Amniotic stem cell (primary cell): ENCODE measurements at places on chromosomes 1 and 21.

GRCh38 chr1:100353988-100354387 is 1.7 kb downstream of the CDC14A start:
- DNase-seq: no peak

GRCh38 chr1:53321366-53321765 is 6.5 kb downstream of the LRP8 start:
- no peak for DNase-seq

DNA sequence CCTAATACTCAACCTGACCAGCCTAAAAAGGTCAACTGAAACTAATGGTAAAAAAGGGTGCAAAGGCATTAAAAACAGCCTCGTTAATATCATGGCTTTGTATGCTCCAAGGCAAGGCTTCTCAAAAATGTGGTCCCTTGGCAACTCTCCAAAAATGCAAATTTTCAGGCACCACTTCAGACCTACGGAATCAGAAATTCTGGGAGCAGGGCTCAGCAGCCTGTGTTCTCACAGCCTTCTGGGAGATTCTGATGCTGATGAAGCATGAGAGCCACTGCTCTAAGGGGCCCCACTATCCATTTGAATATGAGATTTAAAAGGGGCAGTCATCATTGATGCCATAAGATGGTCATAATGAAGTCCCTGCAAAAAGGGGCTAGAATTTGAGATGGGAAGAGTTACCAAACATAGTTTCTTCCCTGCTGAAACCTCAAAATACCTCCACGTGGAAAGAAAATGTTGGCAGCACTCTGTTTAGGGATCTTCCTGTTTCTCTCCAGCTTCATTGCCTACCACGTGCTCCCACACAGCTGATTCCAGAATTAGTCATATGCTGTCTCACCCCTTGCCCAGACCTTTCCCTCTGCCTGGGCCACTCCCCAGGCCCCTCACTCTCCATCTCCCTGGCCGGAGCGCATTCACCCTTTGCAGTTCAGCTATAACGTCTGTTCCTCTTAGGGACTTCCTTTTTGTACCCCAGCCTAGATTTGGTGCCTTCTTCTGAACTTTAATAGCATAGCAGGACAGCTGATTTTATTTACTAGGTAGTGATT is 46.7 kb downstream of the PHC2 start:
- no peak for DNase-seq

- no peak for DNase-seq
Observed at GRCh38 chr1:24725209-24725651, 20.0 kb upstream of the CLIC4 start.

- no peak for DNase-seq
Observed at GRCh38 chr1:6180707-6181311, 688 bp upstream of the CHD5 start.

GRCh38 chr1:32105338-32105737 is 2.5 kb upstream of the KPNA6 start:
- DNase-seq: no peak

- no peak for DNase-seq
Observed at GRCh38 chr21:45299864-45300785, 12.4 kb upstream of the POFUT2 start.

- DNase-seq: no peak
Observed at GRCh38 chr1:153430561-153430960, 14.2 kb downstream of the S100A7A start.

- no peak for DNase-seq
Observed at GRCh38 chr1:104353580-104353979, 603.9 kb downstream of the AMY1C start.

- no peak for DNase-seq
Observed at GRCh38 chr1:221415651-221416050, 326.2 kb downstream of the DUSP10 start.

- no peak for DNase-seq
Observed at GRCh38 chr21:42732033-42732410, 78.6 kb downstream of the PDE9A start.

DNA sequence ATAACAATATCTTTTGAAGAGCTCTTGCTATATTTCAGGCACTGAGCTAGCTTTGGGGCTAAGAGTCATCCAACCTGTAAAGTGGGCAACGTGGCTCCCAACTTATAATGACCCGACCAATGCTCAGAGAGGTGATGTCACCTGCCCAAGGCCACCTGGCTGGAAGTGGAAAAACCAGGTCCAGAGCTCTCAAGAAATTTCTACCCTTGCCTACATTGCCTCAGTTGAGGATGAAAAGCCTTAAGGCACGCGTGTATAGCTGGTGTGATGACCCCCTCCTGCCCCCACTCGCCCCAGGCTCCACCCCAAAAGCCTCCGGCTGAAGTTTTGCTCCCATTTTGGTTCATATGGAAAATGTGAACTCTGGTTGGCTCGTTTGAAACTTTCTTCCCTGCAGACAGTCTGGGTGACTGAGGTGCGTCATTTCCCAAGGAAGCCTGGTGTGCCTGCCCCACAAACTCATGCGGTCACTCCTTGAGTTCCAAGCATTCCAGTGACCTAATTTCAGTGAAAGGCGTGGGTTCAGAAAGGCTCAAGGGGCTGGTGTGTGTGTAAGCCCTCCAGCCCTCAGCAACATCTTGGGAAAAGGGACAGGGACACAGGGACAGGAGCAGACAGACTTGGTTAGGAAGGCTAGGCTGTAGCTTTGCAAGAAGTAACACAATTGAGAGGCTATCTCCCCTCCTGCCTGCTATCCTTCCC is 20.5 kb downstream of the HTR1D start:
- DNase-seq: peak; percentile 78

- no peak for DNase-seq
Observed at GRCh38 chr1:84165601-84166000, 21.5 kb downstream of the PRKACB start.

DNA sequence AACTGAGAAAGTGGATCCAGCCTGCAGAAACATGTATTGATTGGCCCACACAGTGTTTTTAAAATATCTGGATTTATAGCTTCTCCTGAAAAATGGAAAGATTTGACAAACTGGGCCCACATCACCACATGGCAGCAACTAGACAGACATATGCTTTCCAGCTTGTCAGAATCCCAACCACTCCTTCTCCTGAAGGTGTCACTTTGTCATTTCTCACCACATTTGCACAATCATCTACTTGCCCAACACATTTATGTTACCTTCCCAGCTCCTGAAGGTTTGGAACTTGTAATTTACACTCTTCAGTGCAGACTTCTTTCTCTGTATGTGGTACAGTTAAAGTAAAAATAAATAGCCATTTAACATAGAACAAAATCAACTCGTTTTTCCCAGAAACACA is 126.1 kb upstream of the KIAA1614 start:
- DNase-seq: no peak

- no peak for DNase-seq
Observed at GRCh38 chr21:42809577-42810475, 69.5 kb downstream of the WDR4 start.

DNA sequence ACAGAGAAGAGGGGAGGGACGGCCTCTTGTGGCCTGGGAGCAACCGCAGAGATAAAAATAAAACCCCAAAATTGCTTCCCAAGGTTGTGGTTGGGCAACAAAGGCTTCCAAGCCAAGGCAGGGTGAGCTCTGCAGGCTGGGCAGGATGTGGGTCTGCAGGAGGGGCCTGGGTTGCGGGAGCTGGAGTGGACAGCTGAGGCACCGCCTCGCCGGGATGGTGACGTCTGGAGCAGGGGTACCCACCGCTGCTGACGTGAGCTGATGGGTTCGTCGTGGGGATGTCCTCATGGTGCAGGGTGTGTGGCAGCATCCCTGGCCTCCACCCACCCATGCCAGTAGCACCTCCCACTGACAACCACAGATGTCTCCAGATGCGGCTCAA is 3.7 kb downstream of the AURKAIP1 start:
- no peak for DNase-seq

- no peak for DNase-seq
Observed at GRCh38 chr1:239795304-239795703, 296.4 kb upstream of the FMN2 start.

DNA sequence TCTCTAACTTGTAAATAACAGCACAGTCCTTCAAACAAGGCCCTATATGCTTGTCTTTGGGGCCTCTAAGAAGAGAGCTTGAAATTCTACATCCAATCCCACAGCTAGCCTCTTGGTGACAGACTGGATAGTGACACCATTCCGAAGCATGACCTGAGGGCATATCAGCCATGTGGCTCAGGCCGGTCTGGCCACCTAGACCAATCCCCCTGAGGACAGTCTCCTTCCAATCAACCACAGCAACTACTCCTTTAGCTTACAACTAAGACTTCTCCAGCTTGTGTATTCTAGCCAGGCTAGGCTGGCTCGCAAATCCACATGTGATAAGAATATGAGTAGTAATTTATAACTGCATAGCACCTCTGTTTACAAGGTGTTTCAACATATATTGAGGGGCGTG is 14.0 kb downstream of the BCAR3 start:
- DNase-seq: no peak

DNA sequence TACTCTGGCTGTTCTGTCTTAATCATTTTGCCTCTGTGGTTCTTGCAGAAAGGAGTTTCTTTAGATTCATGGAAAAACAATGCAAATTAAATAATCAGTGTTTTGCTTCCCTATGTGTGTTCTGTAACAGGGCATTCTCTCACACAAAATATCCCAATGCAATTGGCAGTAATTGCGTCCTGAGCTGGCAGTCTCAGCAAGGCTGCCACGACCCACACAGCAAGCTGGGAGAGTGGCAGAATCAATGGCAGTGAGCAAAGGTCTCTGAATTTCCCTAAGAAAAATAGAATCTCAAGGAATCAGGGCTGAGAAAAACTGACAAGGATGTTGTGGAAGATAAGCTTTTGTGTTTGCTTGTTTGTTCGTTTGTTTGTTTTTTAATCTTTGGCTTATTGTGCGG is 198.1 kb upstream of the ST6GALNAC5 start:
- DNase-seq: no peak

GRCh38 chr1:197441999-197442414 is 174.0 kb downstream of the CRB1 start:
- DNase-seq: no peak

DNA sequence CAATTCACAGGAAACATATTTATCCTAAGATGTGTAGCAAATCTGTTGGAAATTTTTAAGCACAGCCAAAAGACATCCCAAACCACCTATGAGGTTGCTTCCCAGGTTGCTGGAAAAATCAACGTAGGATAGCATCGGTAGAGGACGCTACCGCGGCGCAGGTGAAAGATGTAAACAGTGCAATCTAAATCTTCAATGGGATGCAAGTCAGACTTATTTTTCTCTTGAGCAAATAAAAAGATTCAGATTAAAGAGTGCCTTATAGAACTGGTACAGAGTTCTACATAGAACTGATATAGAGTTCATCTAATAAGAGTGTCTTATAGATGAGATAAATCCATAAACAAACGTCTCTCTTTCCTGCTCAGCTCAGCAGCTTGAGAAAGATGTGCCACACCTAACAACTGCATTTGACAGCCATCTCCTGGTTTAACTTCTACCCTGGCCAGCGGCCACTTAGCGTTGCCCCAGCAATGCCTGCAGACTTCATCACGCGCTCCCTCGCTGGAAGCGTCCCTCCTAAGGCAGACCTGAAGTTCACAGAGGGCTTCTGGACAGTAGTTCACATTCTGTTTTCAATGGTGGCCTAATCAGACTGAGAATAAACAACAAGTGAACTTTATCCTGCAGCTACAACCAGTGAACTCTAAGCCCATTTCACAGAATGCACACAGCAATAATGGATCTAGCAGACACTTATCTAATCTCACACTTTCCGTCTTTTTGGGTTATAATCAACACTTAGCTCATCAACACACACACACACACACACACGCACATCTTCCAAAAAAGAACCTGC is 164.5 kb downstream of the TOMM20 start:
- no peak for DNase-seq

DNA sequence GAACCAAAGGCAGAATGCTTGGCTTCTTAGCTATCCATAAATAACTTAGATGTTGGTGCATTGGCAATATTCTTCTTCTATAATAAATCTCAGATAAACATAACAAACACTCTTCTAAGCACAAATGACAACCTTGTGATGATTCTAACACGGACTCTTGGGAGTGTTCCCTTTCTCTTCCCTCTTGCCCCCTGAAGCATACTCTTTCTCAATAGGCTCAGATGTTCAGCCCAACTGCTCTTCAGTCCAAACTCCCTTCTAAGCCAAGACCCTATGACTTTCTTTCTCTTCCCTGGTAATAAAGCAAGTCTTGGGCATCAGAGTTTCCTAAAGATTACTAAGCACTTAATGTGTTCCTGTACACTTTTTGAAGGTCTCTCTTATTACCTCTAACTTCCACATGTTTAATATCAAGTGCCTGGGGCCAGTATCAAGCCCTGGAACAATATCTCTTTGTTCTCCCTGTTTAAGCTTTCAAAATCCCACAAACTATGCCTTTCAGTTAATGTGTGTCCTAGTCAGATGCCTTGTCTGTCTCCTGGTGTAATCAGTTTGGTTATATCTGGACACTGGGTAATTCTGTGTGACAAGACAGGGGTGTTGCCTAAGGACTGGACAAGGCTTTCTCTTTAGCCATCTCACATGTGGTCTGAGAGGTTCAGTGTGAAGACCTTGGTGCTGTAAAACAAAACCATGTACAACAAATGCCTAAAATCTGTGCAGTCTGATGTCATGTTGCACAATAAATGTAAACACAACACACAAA is 92.9 kb upstream of the IVNS1ABP start:
- DNase-seq: no peak

DNA sequence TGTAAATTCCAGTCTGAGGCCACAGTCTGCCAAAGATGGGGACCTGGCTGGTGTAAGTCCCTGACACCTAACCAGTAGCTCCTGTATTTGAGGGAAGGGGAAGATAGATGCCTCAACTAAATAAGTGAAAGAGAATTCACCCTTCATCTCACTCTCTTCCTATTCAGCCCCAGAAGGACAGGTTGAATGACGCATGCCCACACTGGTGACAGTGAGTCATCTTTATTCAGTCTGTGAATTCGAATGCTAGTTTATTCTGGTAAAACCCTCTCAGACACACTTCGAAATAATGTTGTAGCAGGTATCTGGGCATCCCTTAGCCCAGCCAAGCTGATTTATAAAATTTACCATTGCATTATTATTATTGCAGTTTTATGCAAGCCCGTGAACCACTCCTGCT is 617.0 kb upstream of the PRMT6 start:
- no peak for DNase-seq

DNA sequence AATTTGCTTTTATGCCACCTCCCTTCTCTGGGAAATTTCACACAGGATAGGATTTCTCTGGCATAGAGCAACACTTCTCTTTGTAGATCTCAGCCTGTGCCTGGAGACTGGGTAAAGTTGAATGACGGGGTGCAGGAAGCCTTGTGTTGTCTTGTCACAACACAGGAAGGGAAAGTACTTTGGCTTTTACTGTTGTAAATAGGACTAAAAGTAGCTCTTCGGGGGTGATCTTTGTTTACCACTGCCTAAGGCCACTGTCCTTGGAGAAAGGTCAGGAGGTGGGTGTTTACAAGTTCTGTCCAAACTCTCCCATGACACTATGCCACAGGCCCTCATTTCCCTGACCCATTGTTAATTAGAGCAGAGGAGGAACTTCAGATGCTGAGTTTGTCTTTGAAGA is 139.7 kb downstream of the FGGY start:
- DNase-seq: no peak
